ENCODE measurements at places on chromosomes 3 and 15.

GRCh38 chr3:63966871-63967270 lies 54.7 kb upstream of the SCAANT1 start:
- DNase-seq: no peak

DNA sequence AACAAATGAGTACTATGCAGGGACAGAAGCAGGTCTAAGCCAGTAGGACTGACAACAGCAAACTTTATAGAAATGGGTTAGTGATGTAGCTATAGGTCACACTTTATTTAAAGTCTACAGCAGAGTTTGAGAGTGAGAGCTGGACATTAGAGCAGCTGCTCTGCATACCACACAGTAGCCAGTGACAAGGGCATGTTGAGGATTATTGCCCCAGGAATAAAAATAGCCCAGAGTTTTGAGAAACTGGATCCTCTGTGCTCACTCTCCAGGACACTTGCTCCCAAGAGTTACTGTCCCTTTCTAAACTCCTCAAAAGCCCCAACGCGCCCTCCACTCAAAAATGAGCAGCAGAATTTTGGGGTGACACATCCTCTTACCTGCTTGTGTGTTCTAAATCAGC lies 21.1 kb downstream of the LRTM1 start:
- DNase-seq: no peak

DNA sequence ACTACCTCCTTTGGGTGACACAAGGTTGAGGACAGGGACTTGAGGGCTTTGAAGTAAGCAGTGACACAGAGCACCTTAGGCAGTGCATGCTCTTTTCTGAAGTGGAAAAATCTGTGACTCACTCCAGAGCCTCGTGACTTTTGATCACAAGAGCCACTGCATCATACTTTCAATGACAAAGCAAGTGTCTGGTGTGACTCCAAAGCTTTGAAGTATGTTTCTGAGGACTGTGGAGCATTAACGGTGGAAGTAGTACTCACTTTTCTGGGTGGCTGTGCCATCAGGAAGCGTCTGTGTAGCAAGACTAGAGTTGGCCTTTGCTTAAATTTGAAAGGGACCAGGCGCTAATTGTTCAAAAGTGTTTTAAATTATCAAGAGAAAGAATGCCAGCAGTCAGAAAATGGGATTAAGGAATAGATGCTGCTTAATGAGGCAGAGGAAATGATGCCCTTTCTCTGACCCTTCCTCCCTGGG lies 210.7 kb upstream of the TRIM42 start:
- DNase-seq: no peak

- DNase-seq: no peak
Measured at GRCh38 chr3:37689645-37690356, 171.9 kb upstream of the CTDSPL start.

DNA sequence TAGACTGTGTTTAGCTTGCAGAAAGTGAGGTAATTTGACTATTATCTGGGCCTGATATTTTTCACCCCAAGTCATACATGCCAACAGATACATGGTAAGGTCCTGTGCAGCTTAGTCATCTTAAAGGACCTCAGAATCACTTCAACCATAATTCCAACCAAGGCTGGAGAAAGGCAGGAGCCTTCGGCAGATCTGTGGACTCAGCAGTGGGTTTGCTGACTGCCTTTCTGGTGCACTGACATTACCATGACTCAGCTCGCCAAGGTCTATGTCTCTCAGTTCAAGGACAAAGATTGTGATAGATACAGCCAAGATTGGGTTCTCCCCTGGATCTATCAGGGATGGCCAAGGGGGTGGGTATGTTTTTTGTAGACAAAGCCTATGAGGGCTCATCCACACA lies 32.7 kb downstream of the LYZL4 start:
- no peak for DNase-seq

DNA sequence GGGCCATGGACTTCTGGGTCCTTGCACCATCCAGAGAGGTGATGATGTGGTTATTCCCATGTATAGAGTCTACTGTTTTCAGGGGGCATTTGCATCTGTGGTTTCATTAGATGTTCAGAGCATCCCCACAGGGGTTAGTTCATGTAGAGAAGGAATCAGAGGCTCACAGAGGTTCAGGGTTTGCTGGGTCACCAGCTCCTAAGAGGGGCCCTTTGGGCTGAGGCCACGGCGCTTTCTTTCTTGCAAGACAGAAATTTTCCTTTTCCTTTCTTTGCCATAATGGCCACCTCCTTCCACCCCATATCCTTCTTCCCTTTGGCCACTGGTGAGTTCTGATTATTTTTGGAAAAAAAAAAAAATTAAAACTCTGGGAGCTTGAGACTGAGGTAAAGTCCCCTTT lies 62.3 kb downstream of the APBA2 start:
- no peak for DNase-seq
